ENCODE measurements at places on chromosomes 1 and 21.

DNA sequence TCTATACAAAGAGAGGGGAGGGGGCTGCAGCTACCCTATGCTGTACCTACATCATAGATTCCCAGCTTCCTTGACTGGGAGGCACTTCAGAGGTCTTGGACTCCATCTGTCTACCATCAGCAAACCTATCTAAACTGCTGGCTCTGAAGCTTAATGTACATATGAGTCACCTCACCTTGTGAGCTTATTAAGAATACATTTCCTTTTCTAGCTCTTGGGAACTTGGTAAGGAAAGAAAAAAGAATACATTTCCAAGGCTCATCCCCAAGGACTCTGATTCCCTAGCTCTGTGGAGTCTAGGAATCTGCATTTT is 50.0 kb upstream of the PRELP start:
- no peak for DNase-seq

DNA sequence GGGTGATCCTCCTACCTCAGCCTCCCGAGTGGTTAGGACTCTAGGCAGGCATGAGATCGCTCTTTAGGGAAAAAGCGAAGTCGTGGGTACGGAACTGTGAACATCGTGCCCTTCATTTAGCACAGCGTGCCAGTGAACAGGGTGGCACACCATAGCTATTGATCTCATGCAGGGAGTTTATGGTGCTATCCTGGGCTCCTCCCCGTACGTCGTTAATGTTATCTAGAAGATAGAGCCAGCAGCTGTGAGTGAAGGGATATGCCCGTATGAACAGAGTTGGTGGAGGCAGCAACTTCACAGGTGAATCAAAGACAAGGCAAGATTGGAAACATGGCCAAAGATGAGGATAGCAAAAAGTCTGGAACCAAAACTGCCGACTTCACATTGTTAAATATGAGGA is 11.2 kb downstream of the CLCN6 start:
- no peak for DNase-seq

- DNase-seq: no peak
Measured at GRCh38 chr21:46004168-46004861, 22.7 kb downstream of the COL6A1 start.

GRCh38 chr21:31184459-31184858 is 146.2 kb upstream of the KRTAP19-8 start:
- DNase-seq: no peak

DNA sequence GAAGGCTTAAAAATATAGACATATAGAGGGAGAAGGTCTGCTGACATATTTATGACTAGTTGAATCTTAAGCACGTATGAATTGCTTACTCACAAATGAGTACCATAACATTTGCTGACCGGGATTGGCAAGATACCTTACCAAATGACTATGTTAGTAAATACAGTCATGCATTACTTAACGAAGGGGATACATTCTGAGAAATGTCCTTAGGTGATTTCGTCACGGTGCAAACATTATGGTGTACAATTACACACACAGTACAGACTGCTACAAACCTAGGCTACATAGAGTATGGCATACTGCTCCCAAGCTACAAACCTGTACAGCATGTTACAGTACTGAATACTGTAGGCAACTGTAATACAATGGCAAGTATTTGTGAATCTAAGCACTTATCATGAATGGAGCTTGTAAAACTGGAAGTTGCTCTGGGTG is 19.4 kb upstream of the UBE2U start:
- no peak for DNase-seq

DNA sequence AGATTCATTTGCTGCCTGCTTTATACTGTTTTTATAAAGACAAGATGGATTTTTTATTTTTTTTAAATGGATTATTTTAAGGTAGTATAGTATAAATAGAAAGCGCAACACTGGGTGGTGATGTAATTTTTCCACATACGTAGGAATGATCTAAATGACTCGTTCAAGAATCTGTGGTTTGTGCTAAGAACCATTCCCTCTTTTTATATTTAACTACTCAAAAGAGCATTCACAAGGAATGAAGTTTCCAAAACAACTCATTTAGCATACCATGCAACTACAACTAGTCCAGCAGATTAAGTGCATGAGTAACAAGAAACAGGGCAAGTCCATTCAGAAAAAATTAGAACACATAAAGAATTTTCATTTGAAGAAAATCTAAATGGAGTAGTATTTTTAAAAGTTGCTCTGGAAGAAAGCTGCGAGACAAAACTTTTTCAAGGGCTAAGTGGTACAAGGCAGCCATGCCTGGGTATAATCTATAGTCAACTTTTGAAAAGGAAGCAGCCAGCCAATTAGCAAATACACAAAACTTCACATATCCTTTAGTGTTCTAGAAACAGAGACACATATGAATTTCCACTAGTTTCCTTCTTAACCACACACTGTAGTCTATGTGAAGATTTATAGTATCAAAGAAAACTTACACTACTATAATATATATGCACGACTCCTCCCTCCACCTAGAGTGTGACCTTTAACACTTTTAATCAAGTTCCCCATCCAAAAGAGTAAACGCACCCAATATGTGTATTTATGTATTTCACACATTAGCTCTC is 23.4 kb downstream of the GTF2B start:
- no peak for DNase-seq
